Neural progenitor cell (in vitro differentiated cells): ENCODE measurements at places on chromosomes 5 and 9.

DNA sequence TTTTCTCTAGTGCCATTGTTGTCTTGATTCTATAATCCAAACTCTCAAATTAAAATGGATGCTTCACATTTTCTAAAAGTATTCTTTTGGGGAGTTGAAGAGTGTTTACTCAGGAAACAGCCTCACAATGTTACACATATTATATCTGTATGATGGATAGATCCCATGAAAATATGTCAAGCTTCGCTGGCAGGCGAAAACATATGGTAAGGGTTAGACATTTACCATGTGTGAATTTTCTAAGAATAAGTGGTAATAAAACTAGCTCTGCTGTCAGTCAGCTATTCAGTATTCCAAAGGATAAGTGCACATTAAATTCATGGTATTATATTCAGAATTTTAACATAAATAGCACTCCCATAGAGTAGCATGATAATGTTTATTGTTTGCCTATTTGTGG lies 13.3 kb upstream of the ADCY2 start:
- no peak overlapping the region for H3K4me3 ChIP-seq
- DNase-seq, result no peak
- no peaks in the 10 kb centered on the region for H3K27me3 ChIP-seq
- no peaks in the 10 kb centered on the region for H3K36me3 ChIP-seq
- no peak overlapping the region for H3K27ac ChIP-seq

DNA sequence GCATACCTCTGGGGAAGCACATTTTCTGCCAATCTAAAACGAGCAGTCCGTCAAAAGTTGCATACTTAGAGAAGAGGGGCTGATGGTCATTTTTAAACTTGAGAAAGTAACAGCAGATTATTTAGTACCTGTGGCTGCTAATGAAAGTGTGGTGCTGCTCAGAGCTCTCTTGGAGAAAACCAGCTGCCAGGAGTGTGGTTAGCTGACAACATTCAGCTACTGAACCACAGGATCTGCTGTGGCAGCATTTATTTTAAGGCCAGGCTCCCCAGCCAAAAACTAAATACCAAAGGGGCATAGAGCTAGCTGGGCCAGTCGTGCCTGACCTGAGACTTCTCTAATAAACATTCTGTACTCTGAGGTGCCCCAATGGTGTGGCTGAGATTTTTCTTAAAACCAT lies 203.6 kb downstream of the EDIL3 start:
- no peaks in the 10 kb centered on the region for H3K4me1 ChIP-seq
- H3K27me3 ChIP-seq, result no peaks in the 10 kb centered on the region
- H3K36me3 ChIP-seq, result no peaks in the 10 kb centered on the region
- no peak overlapping the region for H3K4me3 ChIP-seq

GRCh38 chr5:161042443-161042842 lies 190.4 kb upstream of the ATP10B start:
- DNase-seq, result no peak
- no peaks in the 10 kb centered on the region for H3K27me3 ChIP-seq
- no peaks in the 10 kb centered on the region for H3K36me3 ChIP-seq
- no peak overlapping the region for H3K27ac ChIP-seq
- H3K4me1 ChIP-seq, result peaks cover 12% of the 10 kb centered on the region
- no peak overlapping the region for H3K4me3 ChIP-seq

GRCh38 chr5:1760231-1760630 lies 39.4 kb downstream of the MRPL36 start:
- no peaks in the 10 kb centered on the region for H3K27me3 ChIP-seq
- no peaks in the 10 kb centered on the region for H3K36me3 ChIP-seq
- peaks cover 11% of the 10 kb centered on the region for H3K4me1 ChIP-seq
- no peak overlapping the region for H3K27ac ChIP-seq
- H3K4me3 ChIP-seq, result no peak overlapping the region

DNA sequence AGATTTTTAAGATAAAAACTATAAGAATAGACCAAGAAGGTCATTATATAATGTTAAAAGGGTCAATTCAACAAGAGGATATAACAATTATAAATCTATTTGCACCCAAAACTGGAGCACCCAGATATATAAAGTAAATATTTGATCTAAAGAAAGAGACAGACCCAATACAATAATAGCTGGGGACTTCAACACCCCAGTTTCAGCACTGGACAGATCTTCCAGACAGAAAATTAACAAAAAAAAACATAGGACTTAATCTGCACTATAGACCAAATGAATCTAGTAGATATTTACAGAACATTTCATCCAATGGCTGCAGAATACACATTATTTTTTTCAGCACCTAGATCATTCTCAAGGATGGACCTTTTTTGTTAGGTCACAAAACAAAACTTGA lies 331.9 kb downstream of the SPOCK1 start:
- H3K36me3 ChIP-seq, result no peaks in the 10 kb centered on the region
- H3K4me1 ChIP-seq, result no peaks in the 10 kb centered on the region
- no peak overlapping the region for H3K27ac ChIP-seq
- no peak for DNase-seq
- H3K27me3 ChIP-seq, result no peaks in the 10 kb centered on the region
- no peak overlapping the region for H3K4me3 ChIP-seq

GRCh38 chr9:19496321-19497050 lies 87.7 kb downstream of the ACER2 start:
- H3K4me3 ChIP-seq, result no peak overlapping the region
- no peak for DNase-seq
- H3K4me1 ChIP-seq, result no peaks in the 10 kb centered on the region
- H3K27ac ChIP-seq, result no peak overlapping the region
- H3K36me3 ChIP-seq, result no peaks in the 10 kb centered on the region
- no peaks in the 10 kb centered on the region for H3K27me3 ChIP-seq

DNA sequence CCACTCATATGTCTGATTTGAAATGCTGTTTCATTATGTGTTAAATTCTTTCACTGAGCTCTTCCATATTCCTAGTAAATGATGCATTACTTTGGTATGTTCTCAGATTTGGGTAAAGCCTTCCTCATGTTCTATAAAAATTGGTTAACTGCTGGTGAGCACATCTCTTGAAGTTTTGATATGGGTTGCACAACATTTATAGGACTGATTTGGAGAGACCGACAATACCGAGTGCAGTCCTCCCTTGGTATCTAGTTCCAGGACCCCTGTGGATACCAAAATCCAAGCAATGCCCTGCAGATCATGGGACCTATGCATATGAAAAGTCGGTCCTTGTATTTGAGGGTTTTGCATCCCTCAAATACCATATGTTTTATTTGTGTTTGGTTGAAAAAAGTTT lies 37.8 kb downstream of the WDR36 start:
- no peak overlapping the region for H3K4me3 ChIP-seq
- peaks cover 14% of the 10 kb centered on the region for H3K4me1 ChIP-seq
- no peak for DNase-seq
- no peak overlapping the region for H3K27ac ChIP-seq
- H3K36me3 ChIP-seq, result peaks cover 6% of the 10 kb centered on the region
- no peaks in the 10 kb centered on the region for H3K27me3 ChIP-seq

GRCh38 chr5:174503461-174504265 lies 220.7 kb upstream of the MSX2 start:
- no peak overlapping the region for H3K27ac ChIP-seq
- H3K27me3 ChIP-seq, result no peaks in the 10 kb centered on the region
- no peaks in the 10 kb centered on the region for H3K4me1 ChIP-seq
- H3K4me3 ChIP-seq, result no peak overlapping the region

GRCh38 chr5:124948754-124949275 lies 202.4 kb upstream of the ZNF608 start:
- peak overlapping the region; percentile 28 for H3K27ac ChIP-seq
- peaks cover 16% of the 10 kb centered on the region for H3K4me1 ChIP-seq
- no peaks in the 10 kb centered on the region for H3K27me3 ChIP-seq
- no peaks in the 10 kb centered on the region for H3K36me3 ChIP-seq
- DNase-seq, result no peak

GRCh38 chr5:74895906-74896305 lies 29.7 kb upstream of the FAM169A start:
- H3K4me1 ChIP-seq, result no peaks in the 10 kb centered on the region
- no peak overlapping the region for H3K27ac ChIP-seq
- H3K4me3 ChIP-seq, result no peak overlapping the region
- no peak for DNase-seq

GRCh38 chr5:82494942-82495341 lies 216.8 kb upstream of the RPS23 start:
- peaks cover 2% of the 10 kb centered on the region for H3K4me1 ChIP-seq
- no peak overlapping the region for H3K27ac ChIP-seq
- no peak for DNase-seq
- H3K27me3 ChIP-seq, result no peaks in the 10 kb centered on the region
- no peak overlapping the region for H3K4me3 ChIP-seq

GRCh38 chr5:140249536-140249935 lies 53.4 kb downstream of the PFDN1 start:
- no peak for DNase-seq
- no peak overlapping the region for H3K4me3 ChIP-seq

GRCh38 chr9:28293369-28294090 lies 720.2 kb upstream of the C9orf72 start:
- no peak overlapping the region for H3K4me3 ChIP-seq
- no peak overlapping the region for H3K27ac ChIP-seq
- H3K4me1 ChIP-seq, result no peaks in the 10 kb centered on the region
- H3K27me3 ChIP-seq, result no peaks in the 10 kb centered on the region
- H3K36me3 ChIP-seq, result no peaks in the 10 kb centered on the region

- H3K36me3 ChIP-seq, result no peaks in the 10 kb centered on the region
- H3K27ac ChIP-seq, result no peak overlapping the region
- no peaks in the 10 kb centered on the region for H3K27me3 ChIP-seq
- no peak for DNase-seq
- H3K4me3 ChIP-seq, result no peak overlapping the region
Observed at GRCh38 chr5:58281189-58281588, 178.7 kb downstream of the PLK2 start.

DNA sequence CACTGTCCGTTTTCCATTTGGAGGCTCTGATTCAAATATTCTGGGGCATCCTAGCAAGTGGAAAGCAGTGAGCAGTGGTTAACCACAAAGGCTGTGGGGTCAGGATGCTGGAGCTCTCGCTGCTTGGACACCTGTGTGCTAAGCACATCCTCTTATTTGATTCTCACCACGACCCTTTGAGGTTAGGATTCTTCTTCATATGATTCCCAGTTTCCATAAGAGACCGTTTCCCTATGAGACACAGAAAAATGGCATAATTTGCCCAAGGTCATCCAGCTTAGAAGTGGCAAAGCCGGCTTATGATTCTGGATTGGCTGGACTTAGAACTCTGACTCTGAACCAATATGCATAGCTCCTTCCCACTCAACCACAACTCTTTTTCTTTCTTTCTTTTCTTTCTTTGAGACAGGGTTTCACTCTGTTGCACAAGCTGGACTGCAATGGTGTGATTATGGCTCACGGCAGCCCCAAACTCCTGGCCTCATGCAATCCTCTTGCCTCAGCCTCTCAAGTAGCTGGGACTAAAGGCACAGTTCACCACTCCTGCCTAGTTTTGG lies 207.7 kb downstream of the TTLL11 start:
- no peaks in the 10 kb centered on the region for H3K36me3 ChIP-seq
- no peaks in the 10 kb centered on the region for H3K27me3 ChIP-seq
- H3K4me1 ChIP-seq, result peaks cover 18% of the 10 kb centered on the region
- H3K4me3 ChIP-seq, result no peak overlapping the region
- no peak for DNase-seq
- H3K27ac ChIP-seq, result no peak overlapping the region

GRCh38 chr9:98973576-98973975 lies 29.9 kb downstream of the COL15A1 start:
- H3K27me3 ChIP-seq, result peaks cover 41% of the 10 kb centered on the region
- no peak for DNase-seq
- peaks cover 18% of the 10 kb centered on the region for H3K4me1 ChIP-seq
- no peak overlapping the region for H3K4me3 ChIP-seq

DNA sequence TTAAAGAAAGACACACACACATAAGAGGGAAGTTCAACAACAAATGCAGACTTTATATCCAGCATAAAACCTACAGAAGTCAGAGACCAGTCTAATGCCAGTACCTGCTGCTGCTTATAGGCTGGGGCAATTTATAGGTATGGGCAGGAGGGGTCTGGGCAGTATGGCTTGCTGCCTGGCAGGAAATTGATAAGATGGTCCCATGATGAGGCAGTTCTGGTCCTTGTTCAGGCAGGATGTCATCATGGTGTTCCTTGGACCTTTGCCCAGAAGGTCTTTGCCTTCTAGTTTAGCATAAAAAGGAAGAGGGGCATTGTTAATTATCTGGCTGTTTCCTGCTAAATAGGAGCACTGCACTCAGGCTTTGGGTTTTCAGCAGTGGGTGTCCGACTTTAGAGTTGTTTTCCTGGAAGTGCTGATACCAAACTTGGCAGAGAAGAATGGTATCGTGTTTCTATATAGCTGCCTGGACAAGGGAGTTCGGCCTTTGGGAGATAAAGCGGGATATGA lies 10.4 kb upstream of the PDCD1LG2 start:
- no peak overlapping the region for H3K4me3 ChIP-seq
- no peaks in the 10 kb centered on the region for H3K36me3 ChIP-seq
- no peak overlapping the region for H3K27ac ChIP-seq
- no peaks in the 10 kb centered on the region for H3K27me3 ChIP-seq
- H3K4me1 ChIP-seq, result no peaks in the 10 kb centered on the region

- no peak for DNase-seq
- H3K27ac ChIP-seq, result no peak overlapping the region
- no peaks in the 10 kb centered on the region for H3K36me3 ChIP-seq
- H3K4me1 ChIP-seq, result no peaks in the 10 kb centered on the region
Observed at GRCh38 chr5:109468288-109468676, 58.5 kb upstream of the PJA2 start.

- H3K27ac ChIP-seq, result no peak overlapping the region
- DNase-seq, result no peak
- no peaks in the 10 kb centered on the region for H3K36me3 ChIP-seq
- H3K4me3 ChIP-seq, result no peak overlapping the region
Observed at GRCh38 chr5:79893976-79894375, 97.1 kb downstream of the MTX3 start.

DNA sequence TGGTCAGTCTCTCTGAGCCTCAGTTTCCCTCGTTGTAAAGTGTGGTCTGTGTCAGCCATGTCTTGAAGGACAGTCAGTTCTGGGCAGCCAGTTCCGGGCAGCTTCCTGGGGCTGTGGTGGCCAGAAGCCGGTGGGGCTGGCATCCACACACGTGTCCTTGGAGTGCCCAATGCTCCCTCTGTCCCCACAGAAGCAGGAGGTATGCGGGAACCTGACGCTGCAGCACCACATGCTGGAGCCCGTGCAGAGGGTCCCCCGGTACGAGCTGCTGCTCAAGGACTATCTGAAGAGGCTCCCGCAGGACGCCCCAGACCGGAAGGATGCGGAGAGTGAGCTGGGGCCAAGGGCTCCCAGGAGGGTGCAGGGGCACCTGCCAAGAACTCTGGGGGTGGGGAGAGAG lies 48.4 kb upstream of the SUSD3 start:
- no peak overlapping the region for H3K27ac ChIP-seq
- H3K27me3 ChIP-seq, result no peaks in the 10 kb centered on the region
- no peak overlapping the region for H3K4me3 ChIP-seq

DNA sequence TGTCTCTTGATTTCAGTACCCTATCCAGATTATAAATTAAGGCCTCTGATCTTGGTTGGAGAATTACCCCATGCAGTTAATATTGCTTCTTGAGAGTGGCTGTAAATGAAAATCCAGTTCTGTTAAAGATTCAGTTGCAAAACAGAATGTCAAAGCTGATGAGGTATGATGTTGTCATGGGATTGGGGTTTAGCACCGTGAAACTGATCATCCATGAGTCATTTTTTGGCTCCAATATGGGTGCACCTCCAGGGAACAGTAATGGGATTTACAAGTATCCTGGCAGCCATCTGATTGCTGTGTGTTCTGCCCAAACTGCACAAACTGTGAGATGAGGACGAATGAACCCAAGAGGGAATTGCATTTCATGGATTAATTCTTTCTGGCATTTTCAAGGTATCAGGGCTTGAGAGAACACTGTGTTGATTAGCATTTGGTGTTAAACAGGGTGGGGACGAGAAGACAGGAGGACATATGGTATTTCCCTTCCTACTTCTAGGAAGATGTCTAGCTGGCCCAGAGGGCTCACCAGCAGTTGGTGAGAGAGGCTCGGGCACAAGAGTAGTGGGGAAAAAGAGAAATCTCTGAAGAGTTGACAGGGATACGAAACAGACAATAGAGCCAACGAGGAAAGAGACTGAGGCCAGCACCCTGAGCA lies 214.7 kb downstream of the GAS1 start:
- DNase-seq, result no peak
- H3K4me1 ChIP-seq, result no peaks in the 10 kb centered on the region
- H3K27ac ChIP-seq, result no peak overlapping the region
- H3K27me3 ChIP-seq, result no peaks in the 10 kb centered on the region
